T47D (cell line): ENCODE measurements at places on chromosomes 12 and 14.

DNA sequence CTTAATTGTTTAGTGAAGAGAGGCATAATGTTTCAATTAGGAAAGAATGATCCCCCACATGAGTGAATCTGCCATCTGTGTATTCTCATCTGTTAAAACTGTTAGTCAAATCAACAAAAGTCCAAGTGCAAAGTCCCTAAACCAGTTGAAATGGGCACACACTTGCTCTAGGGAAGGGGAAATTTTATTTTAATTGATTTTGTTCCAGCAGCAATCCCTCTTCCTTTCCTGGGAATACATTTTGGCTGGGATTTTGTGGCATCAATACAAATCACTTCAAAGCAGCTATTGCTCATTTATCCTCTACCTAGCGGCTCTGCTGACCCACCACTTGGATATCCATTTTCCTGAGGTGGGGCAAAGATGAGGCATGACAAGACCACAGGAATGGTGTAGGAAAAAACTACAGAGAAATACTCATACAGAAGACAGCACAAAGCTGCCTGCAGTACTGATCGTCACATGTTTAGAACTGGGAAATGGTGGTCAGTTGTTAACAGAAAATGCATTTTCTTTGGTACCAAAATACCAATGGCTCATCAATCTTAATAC, 9.8 kb upstream of the SSTR1 start:
- DNase-seq: no peak

DNA sequence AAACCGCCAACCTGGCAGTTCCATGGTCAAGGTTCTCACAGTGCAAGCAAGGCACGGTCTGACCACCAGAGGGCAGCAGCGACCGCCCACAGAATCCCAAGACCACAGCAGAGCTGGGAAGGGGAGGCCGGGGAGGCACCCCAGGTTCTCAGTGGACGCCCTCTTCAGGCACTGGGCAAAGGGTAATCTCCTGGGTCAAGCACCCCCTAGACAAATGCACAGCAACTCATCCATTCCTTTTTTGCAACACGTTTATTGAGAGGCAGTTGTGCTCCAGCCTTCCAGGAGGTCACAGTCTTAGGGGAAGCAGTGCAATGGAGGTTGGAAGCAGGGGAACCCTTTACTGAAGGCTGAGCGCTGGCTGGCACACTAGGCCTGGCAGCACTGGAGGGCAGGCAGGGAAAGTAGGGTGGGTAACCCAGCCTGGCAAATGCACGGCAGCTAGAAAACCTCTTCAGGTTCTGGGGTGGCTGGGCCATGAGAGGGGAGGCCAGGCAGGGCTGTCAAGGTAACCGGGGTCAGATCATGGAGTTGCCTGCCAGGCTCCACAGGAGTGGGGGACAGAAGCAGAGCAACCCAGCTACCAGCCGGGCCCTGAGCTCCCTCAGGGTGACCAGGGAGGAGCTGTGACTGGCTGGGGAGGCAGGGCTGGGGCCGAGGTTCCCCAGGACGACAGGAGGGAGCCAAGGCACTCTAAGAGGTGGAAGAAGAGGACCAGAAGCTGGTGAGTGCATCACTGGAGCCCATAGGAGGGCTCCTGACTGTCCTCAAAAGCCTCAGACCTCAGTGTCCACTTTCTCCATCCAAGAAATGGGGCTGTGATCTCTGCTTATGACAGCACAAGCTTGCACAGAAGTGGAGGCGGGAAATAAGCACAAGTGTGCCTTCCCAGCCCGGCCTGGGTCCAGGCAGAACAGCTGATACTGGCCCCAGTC, 1.8 kb upstream of the RHOF start:
- peak; percentile 92 for DNase-seq

GRCh38 chr12:89448526-89448925, 76.1 kb downstream of the GALNT4 start:
- DNase-seq: no peak

DNA sequence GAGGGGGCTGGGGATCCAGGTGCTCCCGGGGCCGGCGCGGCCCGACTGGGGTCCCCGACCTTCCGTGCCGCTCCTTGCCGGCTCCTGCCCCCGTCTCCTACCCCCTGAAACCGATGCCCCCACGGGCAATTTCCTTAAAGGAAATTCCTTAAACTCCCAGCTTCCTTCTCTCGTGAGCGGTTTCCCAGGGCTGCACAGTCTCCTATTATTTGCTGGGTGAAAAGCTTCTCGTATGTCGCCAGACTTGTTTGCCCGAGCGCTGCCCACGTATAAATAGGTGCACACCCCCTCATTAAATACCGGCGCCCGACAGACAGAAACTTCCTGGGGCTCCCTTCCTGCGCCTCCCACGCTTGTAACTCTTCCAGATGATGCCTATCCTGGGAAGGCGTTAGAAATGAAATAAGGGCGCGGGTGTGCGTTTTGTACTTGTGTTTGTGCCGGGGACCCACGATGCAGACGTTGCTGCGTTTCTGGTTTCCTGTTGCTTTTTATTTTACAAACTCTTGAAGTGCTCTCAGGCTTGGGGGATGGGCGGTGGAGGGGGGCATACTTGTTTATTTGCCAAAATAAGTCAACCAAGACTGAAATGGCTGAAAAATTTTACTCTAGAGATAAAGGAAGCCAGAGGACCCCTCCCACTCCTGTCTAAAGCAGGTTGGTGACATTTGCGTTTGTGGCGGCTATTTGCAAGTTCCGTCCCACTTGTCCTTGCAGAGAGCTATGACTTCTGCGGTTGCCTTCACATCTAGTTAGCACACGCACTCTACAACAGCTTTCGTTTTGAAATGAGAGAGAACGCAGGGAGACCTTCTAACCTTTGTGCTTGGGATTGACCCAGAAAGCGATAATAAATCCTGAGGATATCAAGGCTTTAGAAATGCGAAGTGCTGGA, 1.0 kb downstream of the HIP1R start:
- DNase-seq: peak; percentile 97

GRCh38 chr12:120162763-120163162, 31.8 kb downstream of the GCN1 start:
- DNase-seq: no peak

DNA sequence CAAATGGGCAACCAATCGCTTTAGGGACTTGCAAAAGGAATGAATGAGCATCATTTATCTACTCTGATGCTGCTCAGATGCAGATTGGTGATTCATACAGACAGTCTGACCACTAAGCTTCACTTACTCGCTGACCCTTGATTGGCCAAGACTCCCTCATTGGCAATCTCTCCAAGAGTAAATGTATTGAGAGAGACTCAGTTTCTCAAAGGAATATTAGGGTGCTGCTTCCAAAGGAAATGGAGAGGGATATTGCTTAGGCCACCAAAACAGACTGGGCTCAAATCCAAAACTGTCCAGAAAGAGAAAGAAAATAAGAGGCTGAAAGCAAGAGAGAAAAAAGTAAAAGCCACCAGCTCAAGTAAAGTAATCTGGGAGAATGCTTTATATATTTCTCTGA, 785.2 kb downstream of the GALC start:
- no peak for DNase-seq

GRCh38 chr14:83170165-83170564, 1636.5 kb upstream of the SEL1L start:
- no peak for DNase-seq

- no peak for DNase-seq
Measured at GRCh38 chr12:77314378-77315052, 249.1 kb upstream of the E2F7 start.

- DNase-seq: no peak
Measured at GRCh38 chr12:12415886-12416285, 59.0 kb downstream of the BORCS5 start.

- DNase-seq: no peak
Measured at GRCh38 chr14:100019156-100019744, 46.0 kb upstream of the EVL start.

- no peak for DNase-seq
Measured at GRCh38 chr12:131370791-131371347, 340.0 kb upstream of the SFSWAP start.

- no peak for DNase-seq
Measured at GRCh38 chr14:89432226-89432625, 15.2 kb upstream of the FOXN3 start.

GRCh38 chr12:117967043-117967442, 1.7 kb downstream of the KSR2 start:
- no peak for DNase-seq
